Cardiac septum (tissue), 1 donor: ENCODE measurements at places on chromosomes 6 and 20. TPM values are rescaled to one million over a fixed set of nuclear protein-coding genes. Genes with fewer than 3 reads are reported as not detected.

SIRPB2 gene
- total RNA-seq, result 2.2 TPM

GRCh38 chr20:10915815-10916214 lies 242.0 kb upstream of the JAG1 start:
- DNase-seq, result no peak

GRCh38 chr6:31732029-31732428 lies 2.9 kb upstream of the DDAH2 start:
- no peak for DNase-seq

DNA sequence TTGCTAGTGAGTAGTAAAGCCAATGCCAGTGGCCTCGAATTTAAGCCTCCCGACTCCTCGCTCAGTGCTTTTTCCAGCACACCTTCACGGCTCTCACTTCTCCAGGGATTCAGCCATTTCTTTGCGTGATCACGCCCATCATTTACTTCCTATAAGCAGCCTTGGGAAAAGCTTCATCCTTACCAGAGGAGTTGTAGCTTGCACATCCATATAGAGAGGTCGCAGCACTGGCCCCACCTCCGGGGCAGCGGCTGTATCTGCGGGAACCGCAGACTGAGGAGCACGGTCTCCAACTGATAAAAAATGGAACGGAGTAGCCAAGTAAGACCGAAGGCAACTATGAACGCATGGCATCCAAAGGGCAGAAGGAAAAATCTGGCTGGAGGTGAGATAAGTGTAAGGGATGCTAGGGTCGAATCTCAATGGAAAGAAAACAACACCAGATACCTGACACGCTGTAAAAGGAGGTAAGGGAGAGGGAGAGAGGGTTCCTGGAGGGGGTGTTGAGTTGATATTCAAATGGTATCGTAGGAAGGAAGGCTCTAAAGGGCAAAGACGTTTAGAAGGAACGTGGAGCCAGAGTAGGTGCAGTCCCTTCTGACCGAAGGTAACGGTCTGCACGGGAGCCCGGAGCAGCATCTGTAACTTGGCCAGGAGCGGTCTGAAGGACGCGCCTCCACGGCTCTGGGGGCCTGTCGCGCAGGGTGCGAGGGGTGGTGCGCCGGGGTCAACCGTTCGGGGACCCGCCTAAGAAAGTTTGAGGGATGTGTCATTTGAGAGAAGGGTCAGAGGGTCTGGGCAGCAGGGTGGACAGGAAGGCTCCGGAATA lies 640 bp downstream of the NFS1 start:
- no peak for DNase-seq

DNA sequence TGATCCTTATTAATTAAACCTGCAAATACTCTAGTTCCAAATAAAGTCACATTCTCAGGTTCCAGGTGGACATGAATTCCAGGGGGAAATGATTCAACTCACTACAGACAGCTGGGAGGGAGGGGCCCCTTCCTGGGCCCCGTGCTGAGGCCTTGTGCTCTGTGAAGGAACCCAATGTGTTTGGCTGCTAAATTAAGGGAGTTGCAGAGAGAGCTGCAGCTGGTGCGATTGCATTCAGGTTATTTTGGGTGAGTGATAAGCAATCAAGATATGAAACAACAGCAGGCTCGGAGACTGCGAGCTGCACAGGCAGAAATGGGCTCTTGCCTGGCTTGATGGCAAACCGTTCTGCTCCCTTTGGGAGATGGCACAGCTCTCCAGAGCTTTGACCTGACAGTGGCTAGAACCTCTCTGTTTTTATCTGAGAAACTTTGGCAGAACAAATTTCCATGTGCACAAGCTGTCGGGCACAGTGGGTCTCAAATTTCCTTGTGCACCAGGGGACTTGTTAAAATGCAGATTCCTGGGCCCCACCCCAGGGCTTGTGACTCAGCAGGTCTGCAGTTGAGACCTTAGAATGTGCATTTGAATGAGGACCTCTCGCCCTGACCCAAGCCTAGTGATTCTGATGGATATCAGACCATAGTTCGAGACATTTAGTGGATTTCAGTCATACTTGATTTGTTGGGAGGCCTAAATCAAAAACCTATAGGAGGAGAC lies 9.8 kb downstream of the MAPK13 start:
- peak; percentile 61 for DNase-seq
